Esophagus muscularis mucosa (tissue), 4 donors: ENCODE measurements at places on chromosomes 5 and 9. TPM values are rescaled to one million over a fixed set of nuclear protein-coding genes. Genes with fewer than 3 reads are reported as not detected.

Gene BAAT
- not detected for total RNA-seq

Gene XPA
- total RNA-seq: 23.0 TPM

DNA sequence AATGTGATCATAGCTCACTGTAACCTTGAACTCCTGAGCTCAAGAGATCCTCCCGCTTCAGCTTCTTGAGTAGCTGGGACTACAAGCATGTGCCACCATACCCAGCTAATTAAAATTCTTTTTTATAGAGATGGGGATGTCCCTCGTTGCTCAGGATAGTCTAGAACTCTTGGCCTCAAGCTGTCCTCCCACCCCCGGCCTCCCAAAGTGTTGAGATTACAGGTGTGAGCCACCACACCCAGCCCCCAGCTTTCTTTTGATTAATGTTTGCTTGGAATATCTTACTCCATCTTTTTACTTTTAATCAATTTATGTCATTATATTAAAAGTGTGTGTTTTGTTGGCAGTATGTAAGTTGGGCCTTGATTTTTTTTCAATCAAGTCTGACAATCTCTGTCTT is 59.4 kb upstream of the EXOC3 start:
- no peaks in the 10 kb centered on the region for H3K36me3 ChIP-seq
- H3K4me3 ChIP-seq: no peak overlapping the region
- no peak for DNase-seq
- H3K27me3 ChIP-seq: no peaks in the 10 kb centered on the region
- no peak overlapping the region for H3K27ac ChIP-seq

DNA sequence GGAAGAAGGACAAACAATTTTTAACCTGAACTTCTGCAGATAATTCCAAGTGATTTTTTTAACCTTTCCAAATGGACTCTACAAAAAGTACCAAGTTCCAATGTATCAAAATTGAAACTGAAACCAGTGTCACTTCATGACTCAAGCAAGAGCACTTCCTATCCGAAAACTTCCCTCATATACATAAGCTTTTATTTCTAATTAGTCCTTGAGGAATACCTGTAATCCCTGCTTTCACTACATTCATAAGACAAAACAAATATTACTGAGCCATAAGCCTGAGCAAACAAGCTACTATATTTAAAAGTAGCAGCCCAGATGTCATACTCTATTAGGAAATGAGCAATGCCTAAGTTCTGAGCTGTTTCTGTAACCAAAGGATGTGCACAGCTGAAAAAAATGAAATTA is 224.4 kb downstream of the EBF1 start:
- H3K27me3 ChIP-seq: no peaks in the 10 kb centered on the region
- peak overlapping the region; percentile 42 for H3K27ac ChIP-seq
- H3K36me3 ChIP-seq: no peaks in the 10 kb centered on the region
- peak overlapping the region; percentile 17 for H3K4me3 ChIP-seq
- no peak for DNase-seq
